ENCODE measurements at places on chromosomes 12 and 14.

- no peak for DNase-seq
Observed at GRCh38 chr12:42763682-42764081, 174.1 kb upstream of the PRICKLE1 start.

- no peak for DNase-seq
Observed at GRCh38 chr14:45270031-45270430, 17.0 kb upstream of the MIS18BP1 start.

DNA sequence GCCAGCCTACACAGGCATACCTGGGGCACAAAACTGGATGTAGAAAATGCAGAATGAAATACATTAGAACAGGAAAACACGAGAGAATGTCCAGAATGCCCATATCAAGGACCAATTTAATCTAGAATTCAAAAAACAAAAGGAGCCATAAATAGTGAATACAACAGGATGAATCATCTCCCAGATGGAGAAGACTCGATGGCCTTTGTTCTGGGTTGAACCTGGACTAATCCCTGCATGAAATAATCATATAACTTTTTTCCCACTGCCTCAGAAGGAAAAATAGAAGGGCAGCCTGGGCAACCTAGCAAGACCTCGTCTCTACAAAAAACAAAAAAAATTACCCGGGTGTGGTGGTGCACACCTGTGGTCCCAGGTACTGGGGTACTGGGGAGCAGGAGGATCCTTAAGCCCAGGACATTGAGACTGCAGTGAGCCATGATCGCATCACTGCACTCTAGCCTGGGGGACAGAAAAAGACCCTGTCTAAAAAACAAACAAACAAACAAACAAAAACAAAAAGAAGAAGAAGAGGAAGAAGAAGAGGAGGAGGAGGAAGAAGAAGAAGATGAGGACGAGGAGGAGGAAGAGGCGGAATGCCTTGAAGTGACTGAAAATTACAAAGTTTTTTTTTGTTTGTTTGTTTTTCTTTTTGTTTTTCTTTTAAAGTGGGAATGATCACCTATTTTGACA lies 30.3 kb upstream of the NRDE2 start:
- DNase-seq: no peak

DNA sequence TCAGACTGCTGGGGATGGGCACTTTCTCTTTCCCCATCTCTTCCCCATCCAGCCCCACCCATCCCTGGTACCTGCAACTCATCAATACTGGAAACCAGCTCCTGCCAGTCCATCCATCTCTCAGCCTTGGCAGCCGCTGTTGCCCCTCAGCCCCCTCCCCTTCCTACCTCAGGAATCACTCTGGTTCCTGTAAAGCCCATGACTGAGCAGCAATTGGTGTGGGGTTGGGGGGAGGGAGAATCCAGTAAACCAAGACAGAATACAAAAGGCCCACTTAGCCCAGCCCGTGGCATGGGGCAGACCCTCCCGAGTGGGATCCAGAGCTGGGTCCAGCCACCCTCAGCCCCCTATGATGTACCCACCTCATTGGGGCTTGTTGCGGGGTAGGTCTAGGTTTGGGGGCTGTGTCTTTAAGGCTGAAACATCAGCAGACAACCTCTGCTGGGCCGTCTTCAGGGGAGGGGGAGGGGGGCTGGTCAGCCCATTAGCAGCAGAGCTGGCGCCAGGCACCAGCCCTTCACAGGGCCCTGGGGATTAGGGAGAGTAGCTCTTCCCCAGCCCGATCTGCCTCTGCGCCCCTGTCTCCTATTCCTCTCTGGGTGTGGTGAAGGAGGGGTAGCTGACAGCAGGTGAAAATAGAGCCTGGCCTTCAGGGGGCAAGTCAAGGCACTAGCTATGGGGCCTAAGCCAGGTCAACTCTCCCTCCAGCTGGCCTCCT lies 702 bp upstream of the PRPH start:
- no peak for DNase-seq

GRCh38 chr12:82688596-82688995 lies 1.9 kb downstream of the TMTC2 start:
- no peak for DNase-seq

- DNase-seq: no peak
Observed at GRCh38 chr12:2214411-2214810, 161.6 kb downstream of the CACNA1C start.

- no peak for DNase-seq
Observed at GRCh38 chr12:68359674-68360073, 27.5 kb upstream of the MDM1 start.

DNA sequence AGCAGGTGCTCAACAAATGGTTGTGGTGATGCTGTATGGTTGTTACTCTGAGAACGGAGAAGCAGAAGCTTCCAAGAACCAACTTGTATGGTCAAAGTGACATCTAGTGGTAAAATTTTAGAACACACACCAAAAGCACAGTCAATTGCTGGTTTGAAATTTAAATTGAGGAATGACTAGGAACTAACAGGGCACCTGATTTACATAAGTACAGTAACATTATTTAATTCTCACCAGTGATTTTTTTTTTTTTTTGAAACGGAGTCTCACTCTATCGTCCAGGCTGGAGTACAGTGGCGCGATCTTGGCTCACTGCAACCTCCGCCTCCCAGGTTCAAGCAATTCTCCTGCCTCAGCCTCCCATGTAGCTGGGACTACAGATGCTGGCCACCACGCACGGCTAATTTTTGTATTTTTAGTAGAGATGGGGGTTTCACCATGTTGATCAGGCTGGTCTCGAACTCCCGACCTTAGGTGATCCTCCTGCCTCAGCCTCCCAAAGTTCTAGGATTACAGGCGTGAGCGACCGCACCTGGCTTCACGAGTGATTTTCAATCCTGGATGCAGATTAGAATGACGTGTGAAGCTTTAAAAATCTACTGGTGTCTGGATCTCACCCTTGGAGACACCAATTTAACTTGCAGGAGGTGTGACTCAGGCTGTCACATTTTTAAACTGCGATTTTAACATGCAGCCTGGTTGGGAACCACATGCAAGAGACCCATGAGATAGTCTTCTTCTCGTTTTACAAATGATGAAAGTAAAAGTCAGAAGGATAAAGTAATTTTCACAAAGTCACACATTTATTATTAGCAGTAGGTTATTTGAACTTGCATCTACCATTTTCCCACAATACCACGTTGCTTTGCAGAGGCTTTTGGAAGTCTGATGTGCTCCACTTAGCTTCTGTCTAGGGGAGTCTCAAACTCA lies 14.1 kb upstream of the NUMB start:
- peak; percentile 69 for DNase-seq

- DNase-seq: no peak
Observed at GRCh38 chr12:63419154-63419553, 249.1 kb downstream of the DPY19L2 start.

DNA sequence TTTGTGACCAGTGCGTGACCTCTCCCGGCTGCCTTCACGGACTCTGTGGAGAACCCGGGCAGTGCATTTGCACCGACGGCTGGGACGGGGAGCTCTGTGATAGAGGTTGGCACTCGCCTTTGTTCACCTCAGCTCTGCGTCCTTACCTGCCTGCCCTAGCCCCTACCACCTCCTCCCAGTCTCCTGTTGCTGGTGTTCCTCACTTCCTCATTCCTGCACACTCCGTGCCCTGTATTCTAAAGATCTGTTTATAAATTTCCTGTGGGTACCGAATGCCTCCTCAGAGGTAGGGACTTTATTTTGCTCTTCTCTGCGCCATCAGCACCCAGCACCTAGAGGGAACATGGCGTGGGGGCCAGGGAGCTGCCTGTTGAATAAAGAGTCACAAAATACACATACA lies 2.3 kb downstream of the DLK1 start:
- DNase-seq: no peak

DNA sequence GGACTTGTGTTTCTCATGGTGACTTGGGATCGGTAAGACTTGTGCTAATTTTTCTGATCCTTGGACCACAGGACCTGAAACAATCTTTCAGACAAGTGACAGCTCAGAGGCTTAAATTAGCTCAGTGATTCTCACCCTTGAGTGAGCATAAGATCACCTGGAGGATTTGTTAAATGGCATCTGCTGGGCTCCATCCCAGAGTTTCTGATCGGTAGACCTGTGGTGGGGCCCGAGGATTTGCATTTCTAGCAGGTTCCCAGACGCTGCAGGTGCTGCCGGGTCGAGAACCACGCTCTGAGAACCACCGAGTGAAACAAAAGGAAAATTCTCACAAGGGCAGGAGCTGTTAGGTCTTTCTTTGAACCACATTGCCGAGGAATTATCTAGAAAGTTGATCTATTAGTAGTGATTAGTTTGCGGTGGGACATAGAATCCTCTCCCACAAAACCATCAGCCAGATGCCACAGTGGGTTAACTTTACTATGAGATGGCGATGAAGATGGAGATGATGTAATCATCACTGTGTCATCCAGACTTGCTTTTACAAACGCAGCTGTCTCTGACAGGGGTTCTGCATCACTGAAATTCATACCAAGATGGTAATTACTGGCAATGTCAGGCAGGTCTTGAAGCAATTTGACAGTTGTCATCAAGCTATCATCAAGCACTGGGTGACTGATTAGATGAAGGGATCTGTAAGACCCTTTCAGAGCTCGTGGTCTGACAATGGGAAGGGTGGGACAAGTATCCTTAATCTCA lies 184.0 kb downstream of the AACS start:
- DNase-seq: no peak

DNA sequence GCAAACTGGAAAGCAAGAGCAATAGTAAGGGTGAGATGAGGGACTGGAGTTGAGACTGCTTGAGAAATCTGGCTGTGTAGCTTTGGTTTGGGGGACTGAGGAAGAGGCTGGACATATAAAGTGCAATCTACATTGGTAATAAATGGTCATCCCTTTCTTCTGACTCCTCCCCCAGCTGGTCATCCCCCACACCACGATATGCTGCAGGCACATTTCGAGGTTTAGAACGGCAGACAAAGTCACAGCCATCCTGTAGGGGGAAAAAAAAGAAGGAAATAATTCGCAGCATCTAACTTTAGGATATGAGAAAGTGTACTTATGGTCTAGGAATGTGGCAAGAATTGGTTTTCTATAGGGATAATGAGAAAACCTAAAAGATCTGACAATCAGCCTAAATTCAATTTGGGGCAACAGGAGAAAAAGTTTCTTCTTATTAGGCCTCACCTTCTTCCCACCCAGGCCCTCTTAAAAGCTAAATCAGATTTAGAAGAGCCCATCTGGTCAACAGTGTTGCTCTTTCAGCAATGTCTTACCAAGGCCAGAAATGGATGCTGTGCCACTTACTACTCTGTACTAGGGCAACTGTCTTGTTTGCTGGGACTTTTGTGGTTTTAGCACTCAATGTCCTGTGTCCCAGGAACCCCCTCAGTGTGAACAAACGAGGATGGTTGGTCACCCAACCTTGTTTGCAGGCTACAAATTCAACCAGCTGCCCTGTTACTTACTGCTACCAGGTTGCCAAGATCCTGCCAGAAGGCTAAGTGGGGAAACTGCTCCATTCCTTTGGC lies 7.6 kb downstream of the M6PR start:
- no peak for DNase-seq

- DNase-seq: no peak
Observed at GRCh38 chr14:61470261-61470960, 149.0 kb downstream of the PRKCH start.

DNA sequence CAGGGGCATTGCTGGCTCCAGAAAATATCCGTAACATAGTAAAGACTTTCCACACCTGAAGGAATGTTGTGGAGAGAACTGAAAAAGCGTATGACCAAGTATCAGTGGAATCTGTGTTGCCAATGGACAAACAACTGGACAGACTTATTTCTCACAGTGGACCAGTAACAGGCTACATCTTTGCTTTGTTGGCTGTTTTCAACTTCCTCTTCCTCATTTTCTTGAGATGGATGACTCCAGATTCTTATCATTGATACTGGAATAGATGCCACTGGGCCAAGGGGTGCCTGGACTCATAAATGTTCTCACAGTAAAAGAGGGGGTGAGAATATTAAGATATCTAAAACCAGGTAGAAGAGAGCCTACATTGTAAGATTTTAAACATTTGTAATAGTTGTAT lies 6.4 kb downstream of the GAS2L3 start:
- no peak for DNase-seq

- DNase-seq: no peak
Observed at GRCh38 chr12:12636641-12637040, 25.0 kb downstream of the CREBL2 start.

DNA sequence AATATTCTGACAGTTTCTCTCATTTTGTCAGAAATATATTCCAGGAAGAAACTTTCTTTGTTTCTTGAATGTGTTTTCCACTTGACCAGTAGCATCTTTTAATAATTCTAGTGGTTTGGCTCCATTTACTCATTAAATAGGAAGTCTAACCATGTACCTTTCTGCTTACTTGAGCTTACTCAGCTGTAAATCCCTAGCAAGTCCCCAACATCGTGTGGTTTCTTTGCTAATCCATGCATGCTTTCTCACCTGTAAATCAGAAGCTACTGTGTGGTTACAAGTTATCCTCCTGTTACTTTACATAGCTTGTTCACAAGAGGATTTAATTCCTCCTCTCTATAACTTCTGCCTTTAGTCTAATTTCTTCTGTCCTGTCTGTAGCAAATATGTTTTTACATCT lies 227.7 kb downstream of the FSCB start:
- DNase-seq: no peak

GRCh38 chr14:56592746-56593544 lies 13.3 kb downstream of the TMEM260 start:
- DNase-seq: no peak

DNA sequence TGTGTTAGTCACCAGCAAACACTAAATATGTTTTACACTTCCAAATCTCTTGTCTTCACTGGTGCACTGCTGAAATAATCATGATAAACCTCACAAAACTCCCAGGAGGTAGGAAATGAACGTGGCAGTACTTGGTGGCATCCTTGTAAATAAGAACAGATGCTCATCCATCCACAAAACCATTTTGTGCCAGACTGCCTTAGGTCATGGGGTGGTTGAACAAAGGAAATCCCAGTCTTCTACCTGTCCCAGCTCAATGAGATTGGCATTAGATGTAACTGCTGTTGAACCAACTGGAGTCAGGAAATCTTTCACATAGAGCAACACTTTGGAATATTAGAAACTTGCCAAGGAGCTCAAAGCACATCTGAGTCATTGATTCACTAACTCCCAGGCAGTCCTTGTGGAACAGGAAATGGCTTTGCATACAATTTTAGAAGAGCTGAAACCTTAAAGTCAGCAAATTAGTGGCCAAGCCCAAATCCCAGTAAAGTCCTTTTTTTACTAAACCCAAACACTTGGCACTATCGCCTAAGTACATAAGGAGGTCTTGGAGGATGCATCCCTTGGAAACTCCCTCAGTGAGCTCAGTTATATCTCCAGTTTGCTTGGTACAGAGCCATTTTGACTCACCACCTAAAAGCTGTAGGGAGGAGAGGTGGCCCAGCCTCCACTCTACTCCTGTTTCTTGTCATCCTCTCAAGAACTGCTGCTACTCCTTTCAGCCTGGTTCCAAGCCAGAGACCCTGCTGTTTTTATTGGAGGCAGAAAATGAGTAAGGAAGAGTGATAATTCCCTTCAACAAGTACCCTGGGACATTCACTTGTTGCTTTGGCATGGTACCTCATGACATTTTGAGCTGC lies 208.0 kb downstream of the NOVA1 start:
- no peak for DNase-seq

DNA sequence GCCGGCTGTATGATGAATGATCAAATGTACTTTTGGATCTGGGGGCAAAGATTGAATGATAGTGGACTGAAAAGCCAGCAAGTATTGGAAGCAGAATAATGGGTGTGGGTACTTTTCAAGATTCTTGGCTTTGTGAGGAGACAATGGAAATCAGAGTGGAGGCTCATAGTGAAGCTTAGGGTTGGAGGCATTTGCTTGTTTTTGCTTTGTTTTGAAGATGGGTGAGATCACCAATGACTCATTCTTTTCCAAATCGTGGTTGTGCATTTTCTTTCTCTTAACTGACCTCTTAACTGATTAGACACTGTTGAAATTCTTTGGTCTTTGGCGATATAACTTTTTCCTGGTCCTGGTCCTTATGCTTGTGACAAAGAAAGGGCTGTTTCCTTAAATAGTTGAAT lies 54.4 kb downstream of the PELI2 start:
- no peak for DNase-seq

- no peak for DNase-seq
Observed at GRCh38 chr12:50961708-50962107, 9.4 kb downstream of the HIGD1C start.
